ENCODE measurements at places on chromosomes 12 and 14.

DNA sequence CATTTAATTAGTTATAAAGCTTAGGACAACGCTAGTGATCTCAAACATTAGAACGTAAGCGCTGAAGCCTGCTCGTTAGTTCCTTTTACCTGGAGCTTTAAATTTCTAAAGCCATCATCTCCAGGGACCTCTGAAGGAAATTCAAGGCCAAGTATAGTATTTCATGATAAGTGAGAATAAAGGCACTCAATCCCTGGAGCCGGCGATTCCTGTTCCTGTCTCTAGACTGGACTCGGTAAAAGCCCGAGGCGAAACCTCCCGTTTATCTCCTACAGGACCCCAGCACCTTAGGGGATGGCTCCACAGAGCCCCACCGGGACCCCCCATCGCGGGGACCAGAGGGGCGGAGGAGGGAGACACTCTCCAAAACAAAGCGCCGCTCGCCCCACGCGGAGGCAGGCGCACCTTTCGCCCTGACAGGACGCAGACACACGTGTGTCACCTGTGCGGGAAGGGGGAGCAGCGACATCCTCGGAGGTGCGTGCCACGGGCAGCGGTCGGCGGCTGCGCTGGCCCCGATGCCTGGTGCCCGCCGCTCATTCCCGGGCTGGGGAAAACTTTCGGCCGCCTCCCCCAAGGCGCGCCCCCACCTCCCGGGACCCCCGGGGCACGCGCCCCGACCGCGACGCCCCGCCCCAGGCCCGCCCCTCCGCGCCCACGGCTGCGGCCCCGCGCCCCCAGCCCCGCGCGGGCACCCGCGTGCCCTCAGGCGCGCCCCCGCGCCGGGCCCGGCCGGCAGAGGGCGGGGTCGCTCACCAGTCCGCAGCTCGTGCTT is 678 bp downstream of the RPS6KA5 start:
- no peaks in the 10 kb centered on the region for H3K36me3 ChIP-seq
- DNase-seq: peak; percentile 45
- H3K27me3 ChIP-seq: no peaks in the 10 kb centered on the region
- H3K4me1 ChIP-seq: no peaks in the 10 kb centered on the region

DNA sequence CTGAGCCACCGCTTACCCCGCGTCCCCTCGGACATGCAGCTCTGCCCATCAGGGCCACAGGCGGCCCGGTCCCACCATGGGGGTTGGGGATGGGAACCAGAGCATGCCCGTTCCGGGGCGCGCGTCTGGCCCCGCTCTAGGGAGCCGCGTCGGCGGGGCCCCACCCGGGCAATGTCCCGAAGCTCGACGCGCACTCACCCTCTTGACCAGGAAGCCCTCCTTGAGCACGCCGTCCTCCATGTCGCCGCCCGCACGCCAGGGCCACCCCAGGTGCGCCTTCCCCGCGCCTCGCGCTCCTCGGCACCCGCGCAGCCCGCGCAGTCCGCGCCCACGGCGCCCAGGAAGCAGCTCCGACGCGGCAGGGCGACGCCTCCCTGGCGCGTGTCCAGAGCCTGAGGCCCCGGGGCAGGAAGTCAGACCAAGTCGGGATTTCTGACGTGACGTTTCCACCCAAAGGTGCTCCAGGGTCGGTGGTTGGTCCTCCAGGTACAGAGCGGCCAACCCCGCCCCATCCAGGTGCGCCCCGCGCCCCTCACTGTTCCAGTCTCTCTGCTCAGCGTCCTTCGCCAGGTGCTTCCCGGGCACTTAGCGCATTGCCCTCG is at the start of gene PLEK2:
Gene PLEK2 (minus strand): TSS at position 346 of the 602 bp plus-strand sequence. CDS start 106 bp downstream, at position 240.
- H3K27me3 ChIP-seq: no peaks in the 10 kb centered on the region
- H3K27ac ChIP-seq: peak within 1 kb of the TSS; percentile 36
- peak within 1 kb of the TSS; percentile 46 for H3K4me3 ChIP-seq
- H3K36me3 ChIP-seq: no peaks in the 10 kb centered on the region

- no peak overlapping the region for H3K27ac ChIP-seq
- H3K27me3 ChIP-seq: no peaks in the 10 kb centered on the region
- no peaks in the 10 kb centered on the region for H3K4me1 ChIP-seq
Observed at GRCh38 chr12:114041590-114041989, 75.5 kb upstream of the RBM19 start.

DNA sequence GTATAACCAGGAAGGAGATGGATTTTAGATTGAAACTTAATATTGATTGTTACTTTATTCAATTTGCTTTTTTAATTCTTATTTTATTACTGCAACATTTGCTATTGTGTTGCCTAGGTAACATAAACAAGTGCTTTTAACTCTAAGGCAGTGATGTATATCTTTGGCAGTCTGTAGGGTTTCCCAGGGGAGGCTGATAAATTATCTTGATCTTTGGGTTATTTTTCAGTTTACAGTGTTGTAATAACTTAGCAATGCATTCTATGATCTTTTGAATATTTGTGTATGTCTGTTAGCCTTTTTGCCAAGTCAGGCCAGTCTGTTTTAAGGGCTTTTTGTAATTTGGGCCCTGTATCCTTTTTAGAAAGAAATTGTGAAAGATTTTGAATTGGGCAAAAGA is 7.8 kb upstream of the DTD2 start:
- no peaks in the 10 kb centered on the region for H3K4me1 ChIP-seq
- H3K4me3 ChIP-seq: no peak overlapping the region
- DNase-seq: no peak
- no peaks in the 10 kb centered on the region for H3K27me3 ChIP-seq
- no peaks in the 10 kb centered on the region for H3K36me3 ChIP-seq

DNA sequence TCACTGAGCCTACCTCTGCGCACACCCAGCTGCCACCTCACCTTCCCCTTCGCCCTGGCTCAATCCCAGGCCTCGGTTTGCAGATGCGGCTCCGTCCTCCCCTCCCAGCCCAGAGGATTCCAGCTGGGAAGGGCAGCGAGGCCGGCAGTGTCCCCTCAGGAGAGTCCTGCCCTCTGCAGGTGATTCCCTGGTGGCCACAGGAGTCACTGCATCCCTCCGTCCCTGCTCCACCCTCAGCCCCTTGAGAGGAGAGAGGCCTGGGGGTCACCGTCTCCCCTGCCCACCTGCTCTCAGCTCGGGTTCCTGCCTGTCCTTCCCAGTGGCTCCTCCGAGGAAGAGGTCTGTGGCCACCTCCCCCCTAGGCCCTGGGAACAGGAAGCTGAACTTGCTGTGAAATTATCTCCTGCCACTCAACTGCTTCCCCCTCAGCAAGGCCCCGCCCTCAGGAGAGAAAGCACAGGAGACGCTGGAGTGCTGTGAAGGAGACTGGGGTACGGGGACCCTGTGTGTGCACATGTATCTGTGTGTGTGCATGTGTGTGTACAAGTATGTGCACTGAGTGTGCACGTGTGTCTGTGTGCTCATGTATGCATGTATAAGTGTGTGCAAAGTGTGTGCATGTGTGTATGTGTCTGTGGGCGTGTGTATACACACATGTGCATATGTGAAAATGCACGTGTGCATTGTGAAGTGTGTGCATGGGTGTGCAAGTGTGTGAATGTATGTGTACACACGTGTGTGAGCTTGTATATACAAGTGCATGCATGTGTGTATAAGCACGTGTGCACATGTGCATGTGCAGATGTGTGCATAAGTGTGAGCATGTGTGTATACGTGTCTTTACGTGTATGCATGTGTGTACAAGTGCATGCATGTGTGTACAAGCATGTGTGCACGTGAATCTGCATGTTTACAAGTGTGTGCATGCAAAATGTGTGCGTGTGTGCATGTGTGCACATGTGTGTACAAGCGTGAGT is 13.2 kb upstream of the GALNT9 start:
- H3K27me3 ChIP-seq: peaks cover 14% of the 10 kb centered on the region
- no peaks in the 10 kb centered on the region for H3K36me3 ChIP-seq
- no peaks in the 10 kb centered on the region for H3K4me1 ChIP-seq
- H3K27ac ChIP-seq: no peak overlapping the region
- H3K4me3 ChIP-seq: no peak overlapping the region

DNA sequence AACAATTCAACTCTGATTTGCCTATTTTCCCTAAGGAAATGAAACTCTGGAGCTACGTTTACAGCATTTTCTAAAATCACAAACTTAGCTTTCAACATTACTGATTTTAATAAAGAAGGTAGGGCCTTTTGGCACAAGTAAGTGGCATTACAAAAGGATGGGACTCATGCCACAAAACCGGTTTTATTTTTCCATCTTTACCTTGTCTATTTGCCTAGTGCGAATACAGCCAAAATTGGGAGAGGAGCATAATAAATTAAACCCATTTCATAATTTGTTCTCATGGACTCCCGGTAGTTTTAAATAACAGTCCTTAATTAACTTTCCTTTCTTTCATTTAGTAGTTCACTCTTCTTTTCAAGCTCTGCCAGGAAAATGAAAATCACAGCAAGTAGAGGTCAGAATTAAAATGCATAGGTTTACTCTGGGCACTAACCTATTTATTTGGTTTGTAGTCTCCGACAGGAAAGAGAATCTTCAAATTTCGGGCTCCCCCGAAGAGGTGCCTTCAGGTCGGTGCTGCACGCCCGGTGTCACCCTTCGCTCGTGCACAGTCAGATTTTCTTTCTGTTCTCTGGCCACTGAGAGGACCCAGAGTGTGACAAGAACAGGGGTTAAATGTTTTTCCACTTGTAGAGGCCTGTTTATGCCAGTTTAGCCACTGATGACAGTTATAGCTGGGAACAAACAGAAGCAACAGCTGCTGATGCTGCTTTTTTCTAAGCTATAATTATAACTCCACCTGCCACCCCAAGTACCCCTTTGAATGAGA is at the start of gene BEST3:
Gene BEST3 (minus strand): TSS at position 535 of the 772 bp plus-strand sequence. CDS start 1,505 bp downstream, outside the sequence.
- no peaks in the 10 kb centered on the region for H3K4me1 ChIP-seq
- no peaks in the 10 kb centered on the region for H3K27me3 ChIP-seq
- DNase-seq: peak; percentile 74
- peak within 1 kb of the TSS; percentile 85 for H3K27ac ChIP-seq
- no peaks in the 10 kb centered on the region for H3K36me3 ChIP-seq

DNA sequence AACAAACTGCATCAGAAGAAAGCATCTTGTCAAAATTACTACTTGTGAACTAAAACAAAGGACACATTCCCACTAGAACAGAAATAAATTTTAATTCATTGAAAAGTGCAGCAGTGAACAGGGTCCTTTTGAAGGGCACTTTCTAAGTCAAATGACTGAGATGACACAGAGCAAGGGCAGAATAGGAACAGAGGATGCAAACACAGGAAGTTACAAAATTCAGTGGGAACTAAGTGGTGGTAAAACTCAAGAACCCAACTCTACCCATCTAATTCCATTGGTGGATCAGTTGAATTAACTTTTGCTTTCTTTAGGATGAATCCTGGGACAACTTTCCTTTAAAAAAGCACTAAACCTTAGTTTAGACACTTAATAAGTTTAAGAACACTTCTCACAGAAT is 45.8 kb downstream of the GNS start:
- no peak for DNase-seq
- H3K36me3 ChIP-seq: no peaks in the 10 kb centered on the region
- H3K27ac ChIP-seq: no peak overlapping the region
- H3K4me1 ChIP-seq: no peaks in the 10 kb centered on the region
- no peaks in the 10 kb centered on the region for H3K27me3 ChIP-seq

- no peaks in the 10 kb centered on the region for H3K27me3 ChIP-seq
- no peaks in the 10 kb centered on the region for H3K4me1 ChIP-seq
- H3K36me3 ChIP-seq: no peaks in the 10 kb centered on the region
- H3K27ac ChIP-seq: no peak overlapping the region
Observed at GRCh38 chr12:99920353-99920960, 64.3 kb downstream of the ANKS1B start.

GRCh38 chr12:68350753-68351152 is 18.6 kb upstream of the MDM1 start:
- no peak overlapping the region for H3K4me3 ChIP-seq
- H3K27ac ChIP-seq: no peak overlapping the region
- DNase-seq: no peak
